Activated naive CD4-positive, alpha-beta T cell treated with anti-CD3 and anti-CD28 coated beads for 36 hours (primary cell): ENCODE measurements at places on chromosomes 4 and X.

DNA sequence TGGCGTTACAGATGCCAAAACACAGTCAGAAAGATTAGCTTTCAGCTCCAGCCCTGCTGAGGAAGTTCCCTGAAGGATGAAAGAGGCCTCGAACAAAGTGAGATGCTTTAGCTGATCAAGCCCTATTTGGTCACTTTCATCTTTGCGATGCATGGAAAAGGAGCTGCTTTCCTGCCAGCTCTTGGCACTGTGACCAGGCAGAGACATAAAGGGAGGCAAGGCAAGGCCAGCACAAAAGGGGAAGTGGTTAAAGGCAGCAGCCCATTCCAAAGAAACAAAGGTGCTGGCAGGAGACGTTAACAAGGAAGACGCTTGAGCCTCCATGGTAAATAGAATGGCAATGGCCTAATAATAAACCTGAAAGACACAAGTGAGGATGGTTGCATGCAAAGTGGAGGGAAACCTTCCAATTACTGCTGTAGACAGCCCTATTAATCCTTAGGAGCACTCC is 617.1 kb upstream of the INTU start:
- no peak for DNase-seq

DNA sequence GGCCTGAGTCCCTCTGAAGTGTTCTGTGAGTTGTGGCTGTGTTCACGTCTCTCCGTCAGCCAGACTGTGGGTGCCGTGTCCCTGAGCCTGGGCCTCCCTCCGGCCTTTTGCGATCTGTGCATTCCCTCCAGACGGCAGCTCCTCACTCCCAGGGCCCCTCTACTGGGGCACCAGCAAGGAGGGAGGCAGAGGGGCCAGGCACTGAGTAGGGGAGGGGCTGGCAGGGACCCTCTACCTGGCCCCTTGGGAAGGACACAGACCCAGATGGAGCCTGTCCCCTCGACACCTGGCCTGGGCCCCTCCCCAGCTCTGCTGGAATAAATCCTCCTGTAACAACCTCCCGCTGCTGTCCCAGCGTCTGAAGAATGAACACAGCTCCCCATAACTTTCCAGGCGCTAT is 110.0 kb upstream of the NKX1-1 start:
- no peak for DNase-seq

GRCh38 chr4:123966990-123967769 is 570.6 kb downstream of the SPRY1 start:
- DNase-seq = no peak

DNA sequence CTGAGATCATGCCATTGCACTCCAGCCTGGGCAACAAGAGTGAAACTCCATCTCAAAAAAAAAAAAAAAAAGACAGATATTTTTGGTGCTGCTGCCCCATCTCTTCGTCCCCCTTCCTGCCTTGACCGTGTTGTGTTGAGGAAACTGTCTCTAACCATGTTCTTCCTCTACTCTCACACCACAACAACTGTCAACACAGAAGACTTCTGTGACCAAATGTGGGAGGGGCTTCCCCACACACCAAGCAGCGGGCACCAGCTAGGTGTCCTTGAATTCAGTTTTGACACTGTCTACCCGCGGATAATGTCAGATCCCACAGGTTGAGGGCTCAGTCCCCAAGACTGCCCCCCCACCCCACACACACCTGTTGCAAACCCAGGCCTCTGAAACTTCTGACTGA is 104.7 kb upstream of the BCOR start:
- no peak for DNase-seq

DNA sequence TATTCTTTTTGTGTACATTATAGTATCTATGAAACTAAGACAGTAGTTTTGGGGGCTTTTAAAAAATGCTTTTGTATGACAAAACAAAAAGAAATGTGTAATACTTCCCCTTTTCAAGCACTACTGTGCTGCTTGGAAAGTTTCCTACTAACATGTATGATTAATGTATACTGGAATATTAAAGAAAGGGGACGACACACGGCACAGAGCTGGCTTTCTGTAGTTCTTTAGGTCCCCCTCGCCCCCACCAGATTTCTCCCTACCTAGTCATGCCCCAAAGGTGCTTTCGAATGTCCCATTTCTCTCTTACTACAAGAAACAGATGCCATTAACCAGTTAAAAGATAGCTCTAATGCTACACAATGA is 1.6 kb upstream of the AP1S2 start:
- DNase-seq = no peak
